Adipocyte (in vitro differentiated cells): ENCODE measurements at places on chromosomes 2 and 18.

DNA sequence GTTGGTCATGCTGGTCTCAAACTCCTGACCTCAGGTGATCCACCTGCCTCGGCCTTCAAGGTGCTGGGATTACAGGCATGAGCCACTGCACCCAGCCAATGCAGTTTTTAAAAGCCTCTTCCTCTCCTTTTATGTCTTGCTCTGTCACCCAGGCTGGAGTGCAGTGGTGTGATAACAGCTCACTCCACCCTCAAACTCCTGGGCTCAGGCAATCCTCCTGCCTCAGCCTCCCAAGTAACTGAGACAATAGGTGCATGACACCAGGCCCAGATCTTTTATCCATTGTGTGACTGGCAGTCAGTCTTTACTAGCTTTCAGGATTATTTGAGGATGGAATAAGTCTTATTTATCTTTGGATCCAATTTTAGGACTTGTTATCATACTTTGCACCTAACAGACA, 13.2 kb downstream of the KCTD18 start:
- DNase-seq, result no peak

GRCh38 chr2:10188211-10188610, 65.7 kb downstream of the RRM2 start:
- DNase-seq, result no peak

- DNase-seq, result no peak
Measured at GRCh38 chr2:86014493-86014892, 91.2 kb downstream of the POLR1A start.

- peak; percentile 38 for DNase-seq
Measured at GRCh38 chr2:62787386-62787785, 81.9 kb downstream of the EHBP1 start.

DNA sequence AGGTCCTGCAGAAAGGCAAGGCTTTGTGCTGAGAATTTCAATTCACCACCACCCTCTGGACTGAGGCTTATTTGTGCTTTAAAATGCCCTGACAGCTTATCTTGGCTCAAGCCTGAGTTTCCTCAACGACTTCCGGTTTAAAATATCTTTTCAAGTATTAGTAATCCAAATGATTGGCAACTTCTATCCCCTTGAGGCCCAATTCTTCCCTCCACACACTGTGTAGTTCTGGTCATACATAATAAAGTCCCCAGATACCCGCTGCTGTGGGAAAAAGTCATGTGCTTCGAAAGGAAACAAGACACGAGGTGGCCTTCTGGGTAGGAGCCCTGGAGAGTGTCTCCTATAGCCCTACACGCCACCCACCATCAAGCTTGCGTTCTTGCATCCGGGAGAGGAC, 393.4 kb downstream of the ALK start:
- no peak for DNase-seq

DNA sequence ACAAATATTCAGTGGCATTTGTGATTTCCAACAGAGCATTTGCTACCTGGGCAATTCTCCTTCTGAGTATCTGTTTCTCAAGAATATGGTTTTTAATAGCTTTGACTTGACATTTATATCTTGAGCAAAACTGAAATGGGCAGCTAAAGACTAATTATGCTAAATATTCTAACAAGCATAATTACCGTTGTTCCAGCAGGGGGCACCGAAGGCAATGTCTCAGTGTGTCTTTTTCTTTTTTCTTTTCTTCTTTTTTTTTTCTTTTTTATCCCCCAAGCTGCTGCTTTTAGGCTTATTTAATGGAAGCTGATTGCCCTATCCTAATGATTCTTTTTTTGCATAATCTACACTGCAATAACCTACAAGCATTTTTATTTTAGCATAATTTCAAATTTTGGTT, 138.9 kb upstream of the NABP1 start:
- peak; percentile 77 for DNase-seq

DNA sequence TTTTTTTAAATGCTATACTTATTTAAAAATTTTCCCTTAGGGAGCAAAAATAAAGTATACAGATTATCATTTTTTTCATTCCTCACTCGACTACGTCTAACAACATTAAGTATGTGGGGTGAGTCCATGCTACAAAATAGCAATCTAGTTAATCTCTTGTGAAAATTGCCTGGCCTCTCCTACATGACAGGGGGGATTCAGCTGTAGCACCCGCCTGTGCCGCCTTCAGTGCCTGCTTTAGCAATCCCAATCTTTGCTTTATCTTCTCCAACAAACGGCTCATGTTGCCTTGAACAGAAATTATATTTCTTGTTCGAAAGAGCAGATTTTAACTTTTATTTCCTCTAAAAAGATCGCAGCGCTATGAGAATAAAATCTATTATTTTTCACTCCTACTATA, 2.4 kb upstream of the SOX11 start:
- DNase-seq, result no peak

DNA sequence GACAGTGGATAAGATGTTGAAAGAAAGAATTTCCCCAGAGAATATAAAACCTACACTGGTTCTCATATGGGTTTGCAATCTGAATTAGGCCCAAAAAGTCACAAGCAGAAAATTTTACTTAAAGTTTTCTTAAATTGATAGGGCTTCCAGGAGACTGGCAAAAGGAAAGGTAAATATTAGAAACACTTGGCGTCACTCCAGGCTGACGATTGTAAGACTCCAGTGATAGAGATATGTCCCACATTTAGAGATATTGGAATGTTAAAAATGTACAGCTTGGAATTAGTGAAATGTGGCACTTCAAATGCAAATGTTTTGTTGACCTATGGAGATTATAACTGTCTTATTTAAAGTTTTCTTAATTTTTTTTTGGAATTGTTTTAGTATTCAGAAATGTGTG, 14.0 kb downstream of the YIPF4 start:
- DNase-seq, result peak; percentile 9

DNA sequence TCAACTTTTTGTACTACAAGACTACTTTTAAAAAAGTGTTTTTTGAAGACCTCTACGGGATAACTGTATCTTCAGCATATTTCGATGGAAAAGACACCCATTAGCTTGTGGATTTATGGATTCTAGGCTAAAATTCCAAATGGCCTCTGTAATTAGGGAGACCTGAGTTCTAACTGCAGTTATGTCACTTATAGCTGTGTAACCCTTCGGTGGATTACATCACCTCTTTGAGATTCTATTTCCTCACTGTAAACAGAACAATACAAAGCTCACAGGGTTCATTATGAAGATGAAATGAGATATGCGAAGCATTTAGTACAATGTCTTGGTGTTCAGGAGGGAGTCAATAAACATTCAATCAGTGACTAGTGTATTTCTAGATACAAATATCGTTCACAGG, 24.2 kb downstream of the LMAN2L start:
- peak; percentile 19 for DNase-seq

DNA sequence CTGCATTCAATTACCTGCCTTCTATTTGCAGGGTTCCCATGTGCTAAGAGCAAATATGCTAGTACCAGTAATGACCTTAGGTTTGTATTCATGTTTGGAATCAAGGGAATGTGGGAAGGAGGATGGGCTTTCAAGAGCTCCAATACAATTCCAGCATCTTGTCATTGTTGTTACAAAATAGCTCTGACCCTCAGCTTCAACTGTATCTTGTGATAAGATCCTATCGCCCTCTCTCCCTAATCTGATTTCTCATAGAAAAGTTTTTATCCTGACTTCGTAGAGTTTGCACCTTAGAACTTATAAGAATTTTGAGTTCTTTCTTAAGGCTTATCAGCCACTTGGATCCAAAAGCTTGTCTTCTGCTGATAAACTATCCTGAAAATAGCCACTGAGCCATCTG, 749.5 kb upstream of the ACVR2A start:
- DNase-seq, result no peak

GRCh38 chr2:28477645-28478044, 18.2 kb upstream of the PLB1 start:
- DNase-seq, result no peak

DNA sequence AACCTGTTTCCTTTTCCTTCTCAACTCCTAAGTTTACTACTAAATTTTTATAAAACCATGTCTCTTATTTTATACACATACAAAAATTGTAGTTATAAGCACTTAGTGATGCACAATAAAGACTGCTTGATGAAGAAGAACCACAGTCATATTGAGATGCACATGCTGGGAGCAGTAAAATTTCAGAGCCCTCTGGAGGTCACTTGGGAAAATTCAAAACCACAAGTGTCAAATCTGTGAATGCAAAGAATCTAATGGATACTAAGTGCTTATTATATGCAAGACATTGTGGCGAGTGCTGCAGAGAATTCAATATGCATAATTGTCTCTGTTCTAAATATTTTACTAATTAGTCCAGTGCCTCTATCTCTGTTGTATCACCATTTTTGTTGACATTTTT, 180.5 kb downstream of the VWC2L start:
- peak; percentile 35 for DNase-seq

DNA sequence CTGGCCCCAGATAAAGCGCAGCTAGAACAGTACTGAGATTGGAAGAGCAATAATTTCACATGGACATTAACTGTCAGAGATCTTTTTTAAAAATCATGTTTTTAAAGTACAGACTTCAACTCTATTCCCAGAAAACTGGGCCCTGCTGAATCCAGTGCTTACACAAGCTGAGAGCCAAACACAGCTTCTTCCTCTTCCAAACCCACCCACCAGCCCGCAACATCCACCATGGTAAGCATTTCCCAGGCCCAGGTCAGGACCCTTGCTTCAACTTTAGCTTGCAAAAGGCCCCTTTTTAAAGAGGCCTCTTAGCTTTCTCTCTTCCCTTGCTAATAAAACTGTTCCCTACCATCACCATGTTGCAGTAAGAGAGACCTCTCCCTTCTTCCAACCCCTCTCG, 2.1 kb downstream of the AAK1 start:
- DNase-seq, result no peak

GRCh38 chr2:73333564-73333963, 40.2 kb upstream of the EGR4 start:
- no peak for DNase-seq

- no peak for DNase-seq
Measured at GRCh38 chr2:203347375-203347774, 19.2 kb downstream of the ABI2 start.

GRCh38 chr2:8605351-8606065, 76.3 kb upstream of the ID2 start:
- DNase-seq, result peak; percentile 59

GRCh38 chr2:174553811-174554493, 43.7 kb downstream of the WIPF1 start:
- DNase-seq, result no peak

DNA sequence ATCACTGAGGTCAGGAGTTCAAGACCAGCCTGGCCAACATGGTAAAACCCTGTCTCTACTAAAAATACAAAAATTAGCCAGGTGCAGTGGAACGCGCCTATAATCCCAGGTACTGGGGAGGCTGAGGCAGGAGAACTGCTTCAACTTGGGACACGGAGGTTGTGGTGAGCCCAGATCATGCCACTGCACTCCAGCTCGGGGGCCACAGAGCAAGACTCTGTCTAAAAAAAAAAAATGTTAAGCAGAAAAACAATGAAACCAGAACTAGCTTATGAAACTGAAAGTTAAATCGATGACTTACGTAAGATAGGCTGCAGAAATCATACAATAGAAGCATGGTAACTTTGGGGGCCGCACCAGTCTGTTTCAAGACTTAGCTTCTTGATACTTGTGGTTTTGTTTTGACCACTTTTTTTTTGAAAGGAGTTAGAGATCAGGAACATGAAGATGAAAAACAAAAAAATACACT, 6.2 kb upstream of the GPR155 start:
- no peak for DNase-seq

DNA sequence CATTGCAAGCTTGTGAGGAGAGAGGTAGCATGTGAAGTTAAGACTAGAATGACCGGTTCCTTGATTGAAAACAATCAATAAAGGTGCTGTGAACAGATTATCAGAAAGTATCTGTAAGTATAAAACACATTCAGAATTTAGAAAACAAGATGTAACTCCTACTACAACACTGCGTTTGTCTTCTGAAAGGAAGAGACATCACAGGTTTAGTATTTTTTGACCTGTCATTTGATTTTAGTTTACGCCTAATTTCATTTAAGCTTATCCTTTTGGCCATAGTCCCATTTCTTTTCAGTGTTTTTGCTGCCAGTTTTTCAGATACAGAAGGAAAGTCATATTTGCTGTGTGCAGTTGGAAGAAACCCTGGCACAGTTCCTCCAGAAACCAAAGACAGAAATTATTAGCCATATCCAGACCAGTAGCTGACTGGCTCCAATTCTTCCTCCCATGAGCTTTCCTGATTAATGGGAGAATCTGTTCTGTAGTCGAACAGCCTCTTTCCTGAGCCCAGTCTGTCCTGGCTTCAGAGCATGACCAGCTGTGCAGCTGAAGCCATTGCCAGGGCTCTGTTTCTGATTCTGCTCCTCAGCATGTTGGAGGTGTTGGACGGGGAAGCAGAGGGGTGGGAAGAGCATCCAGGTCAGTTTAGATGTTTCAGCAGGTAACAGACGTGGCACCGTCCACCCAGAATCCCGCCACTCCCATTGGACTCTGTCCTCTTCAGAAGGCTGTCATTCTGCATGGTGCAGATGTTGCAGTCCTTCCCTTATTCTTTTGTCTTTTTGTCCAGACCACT, 61.0 kb downstream of the CRIM1 start:
- no peak for DNase-seq

- peak; percentile 28 for DNase-seq
Measured at GRCh38 chr2:237400199-237400598, 13.8 kb downstream of the COL6A3 start.

GRCh38 chr18:75915941-75916623, 488.6 kb upstream of the SMIM21 start:
- DNase-seq, result no peak

GRCh38 chr2:144572977-144573376, 53.1 kb upstream of the ZEB2 start:
- DNase-seq, result no peak

DNA sequence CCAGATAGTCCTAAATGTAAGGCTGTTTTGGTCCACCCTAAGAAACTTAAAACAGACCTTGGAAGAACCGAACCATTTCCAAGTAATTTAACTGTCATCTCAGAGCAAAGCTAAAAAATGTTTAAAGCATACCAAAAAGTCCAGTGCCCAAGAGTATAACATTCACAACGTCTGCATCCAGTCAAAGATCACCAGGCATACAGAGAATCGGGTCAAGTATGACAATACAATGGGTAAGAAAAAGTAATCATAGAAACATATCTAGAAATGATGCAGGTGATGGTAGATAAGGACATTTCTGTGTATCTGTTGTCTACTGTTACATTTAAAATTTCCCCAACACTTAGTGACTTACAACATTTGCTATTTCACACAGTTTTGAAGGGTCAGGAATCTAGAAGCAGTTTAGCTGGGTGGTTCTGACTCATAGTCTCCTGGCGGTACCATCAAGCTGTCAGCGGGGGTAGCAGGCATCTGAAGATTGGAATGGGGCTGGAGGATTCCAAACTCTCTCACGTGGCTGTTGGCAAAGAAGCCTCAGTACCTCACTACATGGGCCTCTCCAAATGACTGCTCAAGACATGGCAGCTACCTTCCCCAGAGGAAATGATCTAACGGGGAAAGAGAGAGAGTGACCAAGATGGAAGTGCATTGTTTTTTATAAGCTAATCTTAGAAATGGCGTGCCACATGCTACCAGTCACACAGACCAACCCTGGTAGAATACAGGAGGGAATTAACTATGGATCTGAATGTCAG, 36.6 kb upstream of the DYNC2LI1 start:
- peak; percentile 65 for DNase-seq

DNA sequence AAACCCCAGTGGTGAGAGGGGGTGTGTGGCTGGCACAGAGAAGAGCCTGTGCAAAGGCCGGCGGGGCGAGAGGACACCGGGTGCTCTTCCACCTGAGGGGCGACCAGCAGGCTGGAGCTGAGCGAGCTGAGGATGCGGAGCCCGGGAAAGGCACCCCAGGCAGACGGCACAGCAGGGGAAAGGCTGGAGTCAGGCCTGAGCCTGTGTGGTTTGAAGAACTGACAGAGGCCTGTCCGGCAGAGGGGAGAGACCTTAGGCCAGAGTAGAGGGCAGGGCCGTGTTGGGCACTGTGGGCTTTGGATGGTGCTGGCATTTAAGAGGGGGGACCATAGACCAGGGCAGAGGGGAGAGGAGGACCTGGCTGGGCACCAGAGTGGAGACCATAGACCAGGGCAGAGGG, 149.8 kb downstream of the RTP5 start:
- no peak for DNase-seq
